PC-3 (cell line): ENCODE measurements at places on chromosomes 4 and X.

GRCh38 chr4:112146502-112146813 is 1.2 kb downstream of the FAM241A start:
- peak overlapping the region; percentile 99 for H3K4me3 ChIP-seq
- no peaks in the 10 kb centered on the region for H3K27me3 ChIP-seq
- no peak for DNase-seq
- H3K36me3 ChIP-seq, result no peaks in the 10 kb centered on the region

DNA sequence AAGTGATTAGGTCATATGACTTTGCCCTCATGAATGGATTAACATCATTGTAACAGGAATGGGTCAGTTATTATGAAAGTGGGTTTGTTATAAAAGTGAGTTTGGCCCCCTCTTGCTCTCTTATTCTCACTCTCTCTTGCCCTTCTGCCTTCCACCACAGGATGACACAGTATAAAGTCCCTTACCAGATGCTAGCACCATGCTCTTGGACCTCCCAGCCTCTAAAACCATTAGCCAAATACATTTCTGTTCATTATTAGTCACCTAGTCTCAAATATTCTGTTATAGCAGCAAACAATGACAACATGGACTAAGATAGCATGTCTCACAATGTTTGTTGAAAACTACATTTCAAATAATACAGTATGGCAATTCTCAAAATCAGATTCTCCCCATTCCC is 59.7 kb downstream of the RWDD4 start:
- DNase-seq, result no peak
- H3K27me3 ChIP-seq, result no peaks in the 10 kb centered on the region
- no peak overlapping the region for H3K27ac ChIP-seq
- no peak overlapping the region for H3K4me3 ChIP-seq

DNA sequence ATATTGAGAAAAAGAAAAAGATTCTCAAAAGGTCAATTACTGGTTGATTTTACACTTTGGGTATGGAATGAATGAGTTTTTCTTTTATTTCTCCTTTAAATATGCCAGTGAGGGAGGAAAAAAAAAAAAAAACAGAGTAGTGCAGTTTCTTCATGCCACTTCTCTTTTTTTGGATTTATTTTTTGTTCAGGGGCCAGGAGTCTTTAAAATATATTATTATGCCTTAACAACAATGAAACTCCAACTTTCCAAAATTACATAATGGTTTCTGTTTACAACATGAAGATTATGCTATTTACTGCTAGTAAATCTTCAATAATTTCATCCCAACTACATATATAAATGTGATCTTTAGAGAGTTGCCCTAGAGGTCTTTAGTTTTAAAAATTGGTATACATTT is 31.9 kb downstream of the DTHD1 start:
- H3K4me1 ChIP-seq, result no peaks in the 10 kb centered on the region
- no peak for DNase-seq
- no peaks in the 10 kb centered on the region for H3K27me3 ChIP-seq
- H3K4me3 ChIP-seq, result no peak overlapping the region
- H3K27ac ChIP-seq, result no peak overlapping the region

GRCh38 chr4:185559915-185560281 is 24.6 kb upstream of the PDLIM3 start:
- no peaks in the 10 kb centered on the region for H3K27me3 ChIP-seq
- DNase-seq, result peak; percentile 49
- peaks cover 5% of the 10 kb centered on the region; the same call in 1 of the 2 replicates for H3K4me1 ChIP-seq
- H3K36me3 ChIP-seq, result no peaks in the 10 kb centered on the region

GRCh38 chrX:6041630-6042029 is 187.0 kb downstream of the NLGN4X start:
- no peak overlapping the region for H3K4me3 ChIP-seq
- peak; percentile 65 for DNase-seq
- no peaks in the 10 kb centered on the region for H3K36me3 ChIP-seq
- H3K4me1 ChIP-seq, result no peaks in the 10 kb centered on the region
- no peaks in the 10 kb centered on the region for H3K27me3 ChIP-seq

DNA sequence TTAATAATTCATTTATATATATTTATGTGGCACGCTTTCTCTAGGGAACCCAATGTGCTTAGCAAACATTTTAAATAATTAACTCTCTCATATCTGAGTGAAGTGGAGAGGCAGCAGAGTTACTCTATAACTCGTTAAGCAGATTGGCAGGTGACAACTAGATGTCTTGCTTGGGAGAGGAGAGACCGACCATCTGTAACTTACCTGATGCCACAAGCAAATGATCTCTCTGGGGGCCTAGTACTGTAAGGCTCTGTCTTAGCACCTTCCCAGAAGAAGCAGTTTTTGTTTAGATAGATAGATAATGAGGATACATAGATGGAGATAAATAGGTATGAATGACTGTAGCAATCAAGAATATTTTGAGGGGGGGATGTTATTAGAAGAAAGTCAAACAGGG is 11.9 kb upstream of the SEL1L3 start:
- H3K27me3 ChIP-seq, result no peaks in the 10 kb centered on the region
- H3K4me3 ChIP-seq, result no peak overlapping the region
- H3K4me1 ChIP-seq, result no peaks in the 10 kb centered on the region
- H3K27ac ChIP-seq, result no peak overlapping the region
- H3K36me3 ChIP-seq, result no peaks in the 10 kb centered on the region
- no peak for DNase-seq

GRCh38 chrX:17567187-17567586 is 170.1 kb upstream of the SCML1 start:
- H3K4me1 ChIP-seq, result no peaks in the 10 kb centered on the region; the same call in 1 of the 2 replicates
- no peak for DNase-seq
- H3K36me3 ChIP-seq, result no peaks in the 10 kb centered on the region
- H3K27ac ChIP-seq, result no peak overlapping the region

GRCh38 chrX:74924449-74925224 is 615 bp downstream of the NEXMIF start:
- peak overlapping the region; percentile 56 for H3K4me3 ChIP-seq
- no peak for DNase-seq
- H3K36me3 ChIP-seq, result no peaks in the 10 kb centered on the region
- H3K27me3 ChIP-seq, result peaks cover 24% of the 10 kb centered on the region
- no peaks in the 10 kb centered on the region for H3K4me1 ChIP-seq
- H3K27ac ChIP-seq, result no peak overlapping the region

DNA sequence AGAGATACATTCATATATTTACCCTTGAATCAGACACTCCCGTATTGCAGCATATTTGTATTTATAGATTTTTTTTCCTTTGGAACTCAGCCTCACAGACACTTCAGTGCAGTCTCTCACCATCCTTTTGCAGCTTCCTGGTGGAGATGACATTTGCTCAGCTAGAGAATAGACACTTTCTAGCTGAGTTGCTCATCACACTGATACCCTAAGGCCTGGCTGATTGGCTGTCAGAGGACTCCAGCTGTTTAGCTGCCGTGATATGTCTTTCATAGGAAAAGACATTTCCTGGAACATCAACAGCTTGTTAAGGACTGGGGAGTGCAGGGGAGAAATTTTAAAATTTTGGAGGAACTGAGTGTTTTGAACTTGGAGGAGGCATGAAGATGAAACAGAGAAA is 429.6 kb downstream of the SMARCA1 start:
- no peaks in the 10 kb centered on the region for H3K4me1 ChIP-seq
- no peak for DNase-seq
- H3K27ac ChIP-seq, result no peak overlapping the region
- H3K4me3 ChIP-seq, result no peak overlapping the region
- no peaks in the 10 kb centered on the region for H3K36me3 ChIP-seq
- H3K27me3 ChIP-seq, result no peaks in the 10 kb centered on the region

GRCh38 chr4:129328162-129328561 is 232.2 kb downstream of the C4orf33 start:
- no peaks in the 10 kb centered on the region for H3K36me3 ChIP-seq
- peak; percentile 90 for DNase-seq
- no peaks in the 10 kb centered on the region for H3K27me3 ChIP-seq
- H3K4me3 ChIP-seq, result no peak overlapping the region
- peaks cover 20% of the 10 kb centered on the region for H3K4me1 ChIP-seq

- no peaks in the 10 kb centered on the region for H3K36me3 ChIP-seq
- 0 out of 2 replicates have a peak, but pooled peaks cover 7% of the 10 kb centered on the region for H3K4me1 ChIP-seq
- no peak overlapping the region for H3K4me3 ChIP-seq
- H3K27ac ChIP-seq, result no peak overlapping the region
These were observed 3.3 kb upstream of the FAM9C start for GRCh38 chrX:13047759-13048158.
